Choroid plexus epithelial cell (primary cell): ENCODE measurements at places on chromosomes 2 and 18.

GRCh38 chr2:38991899-38992298 lies 102.2 kb downstream of the ARHGEF33 start:
- no peak for DNase-seq

DNA sequence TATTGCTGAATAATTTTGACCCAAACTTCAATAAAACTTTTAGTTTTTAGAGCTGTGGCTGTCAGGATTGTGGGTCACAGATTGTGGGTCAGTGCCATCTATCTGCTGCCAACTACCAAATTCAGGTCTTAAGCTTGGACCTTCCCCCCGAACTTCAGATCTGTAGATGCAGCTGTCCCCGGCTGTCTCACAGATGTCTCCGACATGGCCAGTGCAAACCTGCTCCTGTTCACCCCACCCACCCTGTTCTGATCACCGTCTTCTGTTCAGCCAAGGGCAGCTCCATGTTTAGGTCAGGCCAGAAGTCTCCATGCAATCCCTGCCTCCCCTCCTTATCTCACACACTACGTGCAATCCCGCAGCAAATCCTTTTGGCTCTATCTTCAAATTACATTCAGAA lies 175.0 kb downstream of the PRKCE start:
- no peak for DNase-seq

GRCh38 chr2:160534996-160535395 lies 41.4 kb upstream of the RBMS1 start:
- peak; percentile 11 for DNase-seq

DNA sequence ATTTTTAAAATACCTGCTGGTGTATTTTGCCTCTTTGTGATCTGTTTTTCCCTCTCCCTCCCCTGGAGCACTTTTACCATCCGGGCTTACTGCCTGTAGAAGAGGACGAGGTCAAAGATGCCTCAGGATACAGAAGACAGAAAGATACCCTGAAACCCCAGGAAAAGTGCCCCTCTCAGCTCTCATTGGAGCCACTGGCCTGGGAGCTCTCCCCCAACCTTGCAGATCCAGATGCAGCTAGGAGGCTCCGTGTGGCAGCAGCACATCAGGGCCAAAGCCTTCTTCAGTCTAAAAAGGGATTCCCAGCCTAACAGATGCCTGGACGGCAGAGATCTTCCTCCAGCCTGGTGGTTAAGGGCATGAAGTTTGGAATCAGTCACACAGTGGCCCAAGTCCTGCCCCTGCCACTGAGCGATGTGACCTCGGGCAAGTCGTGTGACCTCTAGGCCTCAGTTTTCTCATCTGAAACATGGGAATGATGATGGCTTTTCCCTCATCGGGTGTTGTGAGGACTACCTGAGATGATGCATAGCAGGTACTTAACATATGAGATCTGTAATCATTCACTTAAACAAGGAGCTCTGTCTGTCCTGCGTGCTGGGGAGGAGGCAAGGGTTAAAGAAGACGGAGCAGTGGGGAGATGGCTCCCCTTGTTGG lies 239.4 kb downstream of the DYSF start:
- no peak for DNase-seq

- peak; percentile 41 for DNase-seq
Observed at GRCh38 chr18:61335684-61336555, 2.7 kb downstream of the CDH20 start.

DNA sequence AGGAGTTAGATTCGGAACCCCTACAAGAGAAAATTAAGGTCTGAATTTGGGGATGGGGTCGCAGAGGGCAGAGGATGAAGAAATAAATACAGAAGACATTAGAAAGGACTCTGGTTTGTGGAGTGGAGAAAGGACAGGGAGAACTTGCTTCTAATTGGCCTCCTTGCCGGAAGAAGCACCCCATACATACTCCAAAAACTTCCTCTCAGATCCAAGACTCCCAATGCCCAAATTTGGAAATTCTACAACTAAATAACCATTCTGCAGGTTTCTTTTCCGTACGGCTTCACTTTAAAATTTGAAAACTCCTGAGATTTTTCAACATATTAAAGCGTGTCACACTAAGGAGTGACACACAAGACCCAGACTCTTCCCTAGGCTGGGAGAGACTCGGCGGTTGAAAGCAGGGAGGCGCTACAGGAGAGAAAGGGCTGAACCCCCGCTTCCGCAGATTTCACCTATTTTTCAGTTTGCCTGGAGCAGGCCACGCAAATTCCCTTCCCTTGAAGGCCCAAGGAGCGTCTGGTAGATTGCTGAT lies 478 bp downstream of the CLHC1 start:
- DNase-seq: peak; percentile 51

- peak; percentile 9 for DNase-seq
Observed at GRCh38 chr18:33577685-33578517, at the start of gene ASXL3. TSS of gene ASXL3 (plus strand) at chr18:33578219. CDS start at chr18:33578632, 413 bp downstream.
